ENCODE measurements at places on chromosomes 7 and 10.
A peak's percentile ranks its signal among the peaks of the same experiment; 100 is the strongest.

DNA sequence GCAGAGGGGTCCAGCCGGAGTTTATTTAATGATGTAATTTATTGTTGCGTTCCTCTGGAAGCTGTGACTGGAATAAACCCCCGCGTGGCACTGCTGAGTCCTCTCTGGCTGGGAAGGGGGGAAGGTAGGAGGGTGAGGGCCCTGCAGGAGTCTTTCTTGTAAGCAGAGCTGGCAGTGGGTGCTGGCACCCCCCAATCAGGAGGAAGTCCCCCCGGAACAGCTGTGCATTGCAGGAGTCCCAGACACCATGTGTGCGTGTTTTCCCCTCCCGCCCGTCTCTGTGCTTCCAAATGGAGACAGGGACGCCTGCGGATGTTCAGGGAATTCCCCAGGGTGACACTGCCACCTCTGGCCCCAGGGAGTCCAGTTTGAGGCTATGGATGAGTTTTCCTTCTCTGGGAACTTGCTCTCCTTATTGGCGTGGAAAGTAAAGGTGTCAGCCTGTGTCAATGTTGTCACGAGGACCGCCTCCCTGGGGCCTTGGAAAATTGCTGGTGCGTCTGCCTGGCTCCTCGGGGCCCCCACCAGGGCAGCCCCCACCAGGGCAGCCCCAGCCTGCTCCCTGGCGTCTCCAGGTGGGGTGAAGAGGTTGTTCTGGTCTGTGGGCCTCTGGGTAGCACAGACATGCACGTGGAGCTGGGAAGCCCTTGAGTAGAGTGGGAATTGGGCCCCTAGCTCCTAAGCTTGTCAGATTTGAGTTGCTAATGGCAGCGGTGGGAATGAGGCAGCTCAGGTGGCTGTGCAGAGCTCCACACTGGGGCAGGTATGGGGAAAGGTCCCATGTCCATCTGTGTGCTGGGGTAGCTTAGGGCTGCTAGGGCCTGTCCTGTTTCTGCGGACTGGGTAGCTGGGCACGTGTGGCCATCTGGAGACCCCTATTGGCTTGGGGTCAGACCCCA is 2.7 kb downstream of the FZD9 start:
- peak; percentile 49 for DNase-seq

DNA sequence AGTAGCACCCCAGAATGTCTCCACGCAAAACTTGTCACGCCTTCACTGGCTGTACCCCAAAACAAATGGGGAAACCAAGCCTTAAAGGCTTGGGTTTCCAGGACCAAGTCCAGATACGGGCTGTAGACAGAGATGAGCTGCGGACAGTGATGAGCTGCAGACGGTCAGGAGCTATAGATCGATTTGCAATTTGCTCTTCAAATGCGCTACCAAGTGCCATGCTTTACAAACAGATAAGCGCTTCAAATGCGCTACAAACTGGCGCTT is 658 bp upstream of the SGCE start:
- DNase-seq: no peak

DNA sequence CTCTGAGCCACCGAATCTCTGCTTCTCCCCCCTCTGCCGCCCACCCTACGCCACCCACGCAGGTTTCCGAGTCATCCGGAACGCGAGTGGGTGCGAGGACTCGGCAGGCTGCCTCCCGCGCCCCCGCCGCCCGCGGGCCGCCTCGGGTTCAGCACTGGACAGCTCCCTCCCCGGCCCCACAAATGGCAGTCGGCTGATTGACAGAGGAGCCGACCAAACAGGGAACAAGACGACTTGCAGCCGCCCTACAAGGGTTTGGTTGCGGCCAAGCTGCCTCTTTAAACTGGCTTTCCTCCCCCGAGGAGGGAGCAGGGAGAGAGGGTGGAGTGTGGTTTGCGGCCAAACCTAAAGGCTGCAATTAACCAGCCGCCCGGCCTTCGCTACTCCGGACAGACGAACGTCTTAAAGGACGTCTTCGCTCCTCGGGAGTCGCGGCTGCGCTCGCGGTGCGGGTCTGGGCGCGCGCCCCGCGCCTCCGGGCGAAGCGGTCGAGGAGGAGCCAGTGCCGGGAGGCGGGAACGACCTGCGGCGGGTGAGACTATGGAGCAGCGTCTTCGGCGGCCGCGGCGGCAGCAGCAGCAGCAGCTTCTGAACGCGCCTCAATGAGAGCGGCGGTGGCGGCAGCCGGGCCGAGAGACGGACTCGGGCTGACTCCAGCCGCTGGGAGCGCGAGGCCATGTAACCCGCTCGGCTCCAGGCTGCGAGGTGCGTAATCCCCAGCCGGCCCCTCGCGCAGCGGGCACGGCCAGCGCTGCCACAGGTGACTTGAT is at the start of gene GPR158:
TSS of gene GPR158 (plus strand) at position 541 of the 770 bp plus-strand sequence. CDS start 420 bp downstream, outside the sequence.
- DNase-seq: peak; percentile 79

- no peak for DNase-seq
These were observed 11.0 kb upstream of the PDCD4 start for GRCh38 chr10:110860576-110861241.

DNA sequence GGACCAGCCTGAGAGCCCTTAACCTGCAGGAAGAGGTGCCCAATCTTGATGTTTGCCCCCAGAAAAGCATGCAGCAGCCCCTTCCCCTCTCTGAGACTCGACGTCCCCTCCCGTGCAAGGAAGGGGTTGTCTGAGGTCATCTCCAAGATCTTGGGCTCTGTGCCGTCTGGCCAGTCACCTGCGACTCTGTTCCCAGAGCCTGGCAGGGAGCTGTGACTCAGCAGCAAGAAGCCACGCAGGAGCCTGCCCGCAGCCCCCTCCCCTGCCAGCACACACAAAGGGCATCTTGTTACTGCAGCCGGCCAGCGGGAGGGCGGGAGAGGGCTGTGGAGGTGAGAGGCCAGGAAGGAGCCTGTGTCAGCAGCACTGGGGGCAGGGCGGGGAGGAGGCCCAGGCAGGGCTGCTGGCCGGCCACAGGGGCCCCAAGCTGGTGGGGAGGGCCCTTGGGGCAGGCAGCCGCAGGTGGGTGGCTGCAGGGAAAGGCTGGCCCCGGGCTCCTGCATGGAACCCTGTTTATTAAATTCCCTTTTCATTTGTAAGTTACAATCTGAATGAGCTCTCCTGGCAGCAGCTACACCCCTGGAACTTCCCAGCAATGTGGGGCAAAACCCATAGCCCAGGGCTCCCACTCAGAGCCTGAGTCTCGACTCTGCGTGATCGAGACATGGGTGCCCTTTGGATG is 103.7 kb upstream of the ZMIZ1 start:
- peak; percentile 34 for DNase-seq

DNA sequence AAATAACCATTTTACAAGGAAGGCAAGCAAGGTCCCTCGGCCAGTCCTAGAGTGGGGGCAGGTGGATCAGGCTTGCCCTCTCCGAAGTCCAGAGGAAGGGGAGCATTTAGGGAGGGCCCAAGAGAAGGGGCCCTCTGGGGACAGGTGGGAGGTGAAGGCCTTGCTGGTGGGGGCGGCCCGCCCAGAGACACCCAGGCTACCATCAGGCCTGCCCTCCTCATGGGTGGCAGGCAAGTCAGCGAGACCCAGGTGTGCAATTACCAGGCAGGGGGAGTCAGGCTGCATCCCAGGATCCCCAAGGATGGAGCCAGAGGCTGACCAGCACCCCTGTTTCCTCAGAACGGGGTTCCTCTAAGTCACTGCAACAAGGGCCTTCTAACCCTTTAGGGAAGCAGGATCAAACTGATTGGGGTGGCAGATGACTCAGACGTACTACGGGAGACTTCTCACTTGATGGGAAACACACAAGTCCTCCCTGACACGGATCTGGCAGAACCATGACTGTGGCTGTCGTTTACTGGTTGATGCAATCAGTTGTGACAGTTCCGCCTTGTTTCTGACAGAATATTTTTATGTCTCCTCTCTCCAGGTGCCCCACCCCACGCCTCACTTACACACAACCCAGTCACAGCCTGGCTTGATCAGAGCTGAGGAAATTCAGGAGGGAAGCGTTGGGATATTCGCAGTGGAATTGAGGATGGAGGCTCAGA is 8.2 kb downstream of the LOXL4 start:
- DNase-seq: no peak

GRCh38 chr7:128933180-128933891 is 4.4 kb upstream of the IRF5 start:
- DNase-seq: no peak

GRCh38 chr7:128157906-128158305 is 83.2 kb upstream of the LEP start:
- no peak for DNase-seq

GRCh38 chr7:107277331-107277730 is 108.5 kb downstream of the HBP1 start:
- DNase-seq: no peak

GRCh38 chr10:88037623-88038022 is 174.2 kb downstream of the PTEN start:
- no peak for DNase-seq

DNA sequence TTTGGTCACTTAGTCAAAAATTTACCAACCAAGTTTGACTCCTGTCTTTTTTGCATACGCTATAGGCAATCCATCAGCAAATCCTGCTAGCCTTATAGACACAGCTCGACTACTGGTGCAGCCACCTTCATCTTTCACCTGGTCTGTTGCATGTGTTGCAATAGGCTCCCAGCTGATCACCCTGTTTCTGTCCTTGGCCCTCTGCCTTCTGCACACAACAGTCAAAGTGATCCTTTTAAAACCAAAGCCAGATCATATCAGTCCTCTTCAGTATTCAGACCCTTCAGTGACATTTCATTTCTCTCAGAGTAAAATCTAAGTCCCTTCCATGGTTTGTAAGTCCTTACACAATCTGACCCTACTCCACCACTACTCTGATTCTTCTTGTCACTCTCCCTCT is 10.9 kb upstream of the CDK6 start:
- no peak for DNase-seq

GRCh38 chr10:77922566-77923179 is 3.9 kb downstream of the DLG5 start:
- DNase-seq: no peak

GRCh38 chr7:21851559-21851967 is 94.1 kb downstream of the CDCA7L start:
- DNase-seq: no peak

DNA sequence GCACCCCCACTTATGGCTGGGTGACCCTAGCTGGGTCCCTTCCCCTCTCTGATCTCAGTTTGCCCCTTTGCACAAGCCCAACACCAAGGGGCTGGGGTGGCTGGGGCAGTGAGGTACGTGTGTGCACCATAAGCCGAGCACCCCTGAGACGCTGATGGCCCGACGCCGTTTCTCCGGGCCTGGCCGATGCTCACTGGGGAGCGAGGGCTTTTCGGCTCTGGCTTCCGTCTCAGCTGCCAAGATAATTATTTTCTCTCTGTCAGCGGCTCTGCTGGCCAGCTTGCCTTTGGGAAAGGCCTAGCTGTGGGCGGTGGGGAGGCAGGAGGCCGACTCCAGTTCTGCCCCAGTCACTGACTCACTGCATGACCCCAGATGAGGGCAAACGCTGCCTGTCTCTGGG is 91.0 kb downstream of the ZMIZ1 start:
- peak; percentile 53 for DNase-seq

DNA sequence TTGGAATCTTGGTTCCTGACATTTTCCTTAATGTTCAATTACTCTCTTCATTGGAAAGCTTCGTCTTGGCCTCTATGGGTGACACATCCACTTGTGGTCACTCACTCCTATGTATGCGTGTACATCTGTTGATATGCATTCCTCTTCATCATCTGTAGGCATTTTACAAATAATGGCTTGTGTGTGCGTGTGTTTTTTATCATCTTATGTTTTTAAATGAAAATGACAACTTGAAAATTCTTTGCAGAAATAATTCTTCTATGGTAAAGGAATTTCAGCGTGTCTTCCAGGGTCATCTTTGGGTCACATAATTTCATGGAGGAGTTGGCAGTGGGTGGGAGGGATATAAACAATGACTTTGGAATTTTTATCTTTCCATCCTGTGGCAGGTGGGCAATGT is 925.1 kb downstream of the LRMDA start:
- DNase-seq: peak; percentile 57

DNA sequence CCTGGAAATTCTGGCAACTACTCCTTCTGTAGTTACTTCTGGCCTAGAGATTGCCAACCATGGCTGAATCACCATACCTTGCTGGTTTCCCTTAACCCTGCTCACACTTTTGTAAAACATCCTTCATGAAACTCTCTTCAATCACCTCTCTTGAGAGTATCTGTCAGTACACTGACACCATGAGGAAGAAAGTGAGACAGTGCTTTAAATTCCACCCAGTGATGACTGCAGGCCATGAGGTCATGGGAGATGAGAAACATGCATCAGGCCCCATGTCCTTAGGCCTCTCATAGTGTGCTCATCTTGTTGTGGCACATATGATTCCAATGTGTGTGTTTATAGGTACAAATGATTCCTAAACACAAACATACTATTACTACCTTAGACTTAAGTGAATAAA is 24.6 kb upstream of the NAMPT start:
- no peak for DNase-seq

DNA sequence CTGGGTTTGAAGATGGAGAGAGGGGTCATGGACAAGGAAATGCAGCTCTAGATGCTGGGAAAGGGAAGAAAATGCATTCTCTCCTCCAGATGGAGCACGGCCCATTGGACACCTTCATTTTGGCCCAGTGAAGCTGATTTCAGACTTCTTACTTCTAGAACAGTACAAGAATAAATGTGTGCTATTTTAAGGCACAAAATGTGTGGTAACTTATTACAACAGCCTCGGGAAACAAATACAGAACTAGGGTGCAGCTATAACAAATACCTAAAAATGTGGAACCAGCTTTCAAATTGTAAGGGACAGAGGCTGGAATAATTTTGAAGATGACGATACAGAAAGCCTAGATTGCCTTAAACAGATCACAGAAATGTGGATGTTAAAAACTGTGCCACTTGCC is 54.1 kb downstream of the CYTH3 start:
- no peak for DNase-seq

- DNase-seq: no peak
These were observed 75.4 kb downstream of the WIPF3 start for GRCh38 chr7:29881724-29882123.

GRCh38 chr7:96734343-96734742 is 24.7 kb upstream of the SEM1 start:
- no peak for DNase-seq

DNA sequence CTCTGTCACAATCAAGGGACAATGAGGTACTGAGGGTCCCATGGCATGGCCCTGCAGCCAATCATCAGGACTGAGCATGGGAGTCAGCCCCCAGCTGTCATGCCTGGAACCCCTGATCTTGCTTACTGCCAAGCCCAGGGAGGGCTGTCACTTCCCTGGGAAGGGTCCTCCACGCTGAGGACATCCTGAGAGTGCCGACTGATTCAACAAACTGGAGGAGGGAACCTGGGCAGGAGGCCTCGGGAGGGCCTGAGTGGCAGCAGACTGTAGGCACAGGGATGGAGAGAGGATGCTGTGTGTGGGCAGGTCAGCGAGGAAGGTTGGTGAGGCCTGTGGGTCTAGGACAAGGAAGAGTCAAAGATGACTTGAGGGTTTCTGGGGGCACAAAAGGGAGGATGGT is 154.3 kb downstream of the ZNF248 start:
- DNase-seq: no peak

All from EL (cell line).